ENCODE measurements at places on chromosomes 1 and 21. TPM values are rescaled to one million over a fixed set of nuclear protein-coding genes. Genes with fewer than 3 reads are reported as not detected.

The LRRC42 gene
- total RNA-seq: 41.2 TPM

The JAM2 gene
- total RNA-seq: 91.1 TPM

The KIF2C gene
- total RNA-seq: 53.5 TPM

The KIF14 gene
- total RNA-seq: 6.8 TPM

The OXCT2 gene
- 28.6 TPM for total RNA-seq

The CFAP45 gene
- total RNA-seq: 30.4 TPM

The C1orf185 gene
- total RNA-seq: 8.2 TPM

The COL11A1 gene
- 4.0 TPM for total RNA-seq

GRCh38 chr1:67580691-67581403, 104.2 kb upstream of the GADD45A start:
- no peaks in the 10 kb centered on the region for H3K36me3 ChIP-seq
- no peak for DNase-seq
- no peak overlapping the region for H3K4me3 ChIP-seq

DNA sequence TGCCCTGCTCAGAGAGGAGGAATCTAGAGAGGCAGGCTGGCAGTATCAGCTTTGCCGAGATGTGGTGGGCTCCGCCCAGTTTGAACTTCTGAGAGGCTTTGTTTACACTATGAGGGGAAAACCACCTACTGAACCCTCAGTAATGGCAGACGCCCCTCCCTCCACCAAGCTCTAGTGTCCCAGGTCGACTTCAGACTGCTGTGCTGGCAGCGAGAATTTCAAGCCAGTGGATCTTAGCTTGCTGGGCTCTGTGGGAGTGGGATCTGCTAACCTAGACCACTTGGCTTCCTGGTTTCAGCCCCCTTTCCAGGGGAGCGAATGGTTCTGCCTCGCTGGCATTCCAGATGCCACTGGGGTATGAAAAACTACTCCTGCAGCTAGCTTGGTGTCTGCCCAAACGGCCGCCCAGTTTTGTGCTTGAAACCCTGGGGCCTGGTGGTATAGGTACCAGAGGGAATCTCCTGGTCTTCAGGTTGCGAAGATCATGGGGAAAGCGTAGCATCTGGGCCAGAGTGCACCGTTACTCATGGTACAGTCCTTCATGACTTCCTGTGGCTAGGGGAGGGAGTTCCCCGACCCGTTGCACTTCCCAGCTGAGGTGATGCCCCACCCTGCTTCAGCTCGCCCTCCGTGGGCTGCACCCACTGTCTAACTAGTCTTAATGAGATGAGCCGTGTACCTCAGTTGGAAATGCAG, 43.6 kb downstream of the C21orf91 start:
- H3K4me1 ChIP-seq: no peaks in the 10 kb centered on the region
- no peaks in the 10 kb centered on the region for H3K36me3 ChIP-seq
- no peak overlapping the region for H3K4me3 ChIP-seq
- no peak overlapping the region for H3K27ac ChIP-seq

DNA sequence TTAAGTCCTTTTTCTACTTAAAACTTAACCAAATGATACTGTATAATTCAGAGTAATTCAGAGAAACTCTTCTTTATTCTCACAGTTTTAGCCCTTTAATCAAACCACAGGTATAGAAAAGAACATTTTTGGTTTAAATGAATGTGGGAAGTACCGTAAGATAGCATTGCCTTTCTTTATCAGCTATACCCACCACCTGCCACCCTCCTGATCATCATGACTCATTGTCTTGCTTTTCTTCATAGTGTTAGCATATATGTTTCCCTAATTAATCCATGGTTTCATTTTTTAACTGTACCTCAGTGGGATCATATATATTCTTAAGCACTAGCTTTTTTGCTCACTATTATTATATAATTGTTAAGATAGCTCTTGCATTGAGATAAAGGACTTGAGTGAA, 27.5 kb upstream of the ANGPTL1 start:
- no peaks in the 10 kb centered on the region for H3K36me3 ChIP-seq
- DNase-seq: no peak
- H3K27ac ChIP-seq: no peak overlapping the region
- no peaks in the 10 kb centered on the region for H3K27me3 ChIP-seq

DNA sequence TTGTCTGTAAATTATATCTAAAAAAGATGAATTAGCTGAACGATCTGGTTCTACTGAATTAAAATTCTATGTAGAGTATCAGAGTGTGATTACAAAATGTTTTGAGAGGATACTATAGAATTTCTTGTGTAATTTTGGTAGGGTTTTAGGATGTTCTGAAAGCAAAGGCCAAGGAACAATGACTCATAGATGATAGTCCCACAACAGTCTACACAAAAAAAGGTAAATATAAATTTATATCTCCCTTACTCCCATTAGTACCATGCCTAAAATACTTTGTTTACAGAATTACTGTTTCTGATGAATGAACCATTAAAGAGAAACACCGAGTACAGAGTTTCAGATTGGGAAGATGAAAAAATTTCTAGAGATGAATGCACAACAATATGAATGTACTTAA, 9.5 kb downstream of the EDEM3 start:
- no peaks in the 10 kb centered on the region for H3K36me3 ChIP-seq
- no peak overlapping the region for H3K27ac ChIP-seq
- H3K27me3 ChIP-seq: no peaks in the 10 kb centered on the region
- no peak for DNase-seq

GRCh38 chr1:204177133-204177532, 11.0 kb upstream of the REN start:
- H3K4me3 ChIP-seq: no peak overlapping the region
- H3K36me3 ChIP-seq: no peaks in the 10 kb centered on the region

DNA sequence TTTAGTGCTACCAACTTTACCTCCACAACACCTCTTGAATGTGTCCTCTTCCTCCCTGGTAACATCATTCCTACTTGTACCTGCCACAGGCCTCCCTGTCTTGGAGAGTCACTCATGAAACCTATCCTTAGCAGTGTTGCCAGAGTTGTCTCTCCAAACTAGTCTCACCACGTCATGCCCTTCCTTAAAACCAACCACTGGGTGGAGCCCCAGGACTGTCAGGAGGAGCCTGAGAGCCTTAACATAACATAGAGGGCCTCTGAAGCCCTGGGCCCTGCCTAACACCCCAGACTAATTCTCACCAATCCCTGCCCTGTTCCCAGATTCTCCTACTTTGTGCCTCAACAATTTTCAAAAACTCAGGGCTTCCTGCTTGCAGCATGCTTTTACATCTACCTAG, 65.3 kb downstream of the ZNF697 start:
- H3K4me3 ChIP-seq: no peak overlapping the region
- H3K27ac ChIP-seq: no peak overlapping the region
- peak; percentile 70 for DNase-seq
- H3K36me3 ChIP-seq: no peaks in the 10 kb centered on the region
- no peaks in the 10 kb centered on the region for H3K27me3 ChIP-seq

GRCh38 chr1:187033693-187034390, 205.1 kb downstream of the PLA2G4A start:
- no peak overlapping the region for H3K27ac ChIP-seq
- DNase-seq: no peak
- H3K4me3 ChIP-seq: no peak overlapping the region
- no peaks in the 10 kb centered on the region for H3K36me3 ChIP-seq

DNA sequence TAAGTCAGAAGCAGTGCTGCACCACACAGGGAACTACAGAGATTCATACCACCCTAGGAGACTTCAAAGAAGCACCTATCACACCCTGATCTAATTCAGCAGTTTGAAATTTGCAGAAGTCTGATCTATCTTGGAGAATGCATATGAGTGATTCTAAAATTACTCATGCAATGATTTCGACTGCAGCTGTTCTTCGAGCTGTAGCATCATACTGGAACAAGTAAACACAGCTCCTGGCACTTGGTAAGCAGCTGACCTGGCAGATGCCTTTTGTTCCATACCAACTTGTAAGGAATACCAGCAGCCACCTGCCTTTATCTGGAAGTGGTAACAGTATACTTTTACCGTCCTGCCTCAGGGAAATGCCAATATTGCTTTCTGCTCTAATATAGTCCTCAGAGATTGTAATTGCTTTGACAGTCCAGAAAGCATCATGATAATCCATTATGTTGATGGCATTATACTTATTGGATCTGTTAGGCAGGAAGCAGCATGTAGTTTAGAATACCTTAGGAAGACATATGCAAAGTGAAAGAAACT, 25.7 kb downstream of the AADACL4 start:
- no peaks in the 10 kb centered on the region for H3K4me1 ChIP-seq
- no peak overlapping the region for H3K4me3 ChIP-seq
- H3K27ac ChIP-seq: no peak overlapping the region
- no peaks in the 10 kb centered on the region for H3K36me3 ChIP-seq
- DNase-seq: no peak
- no peaks in the 10 kb centered on the region for H3K27me3 ChIP-seq

DNA sequence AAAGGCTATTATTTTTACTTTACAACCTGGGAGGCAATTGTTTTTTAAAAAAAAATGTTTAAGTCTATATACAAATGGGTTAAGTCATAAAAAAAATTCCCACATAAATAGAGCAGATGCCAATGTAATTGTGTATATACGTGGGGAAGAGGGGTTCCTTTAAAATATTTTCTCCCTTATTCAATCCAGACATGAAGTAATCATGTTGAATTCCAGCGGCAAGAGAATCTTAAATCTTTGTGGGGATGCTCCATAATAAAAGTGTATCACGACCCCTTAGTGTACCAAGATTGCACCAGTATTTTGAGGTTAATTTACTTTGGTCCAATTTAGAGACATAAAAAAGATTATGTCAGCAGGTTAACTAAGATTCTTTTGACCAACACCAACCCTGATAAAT, 62.1 kb downstream of the ARID4B start:
- H3K36me3 ChIP-seq: no peaks in the 10 kb centered on the region
- no peak overlapping the region for H3K4me3 ChIP-seq
- no peaks in the 10 kb centered on the region for H3K4me1 ChIP-seq

GRCh38 chr1:84060781-84061180, 61.8 kb upstream of the TTLL7 start:
- H3K4me3 ChIP-seq: no peak overlapping the region
- H3K27ac ChIP-seq: no peak overlapping the region
- no peaks in the 10 kb centered on the region for H3K4me1 ChIP-seq
- DNase-seq: no peak

DNA sequence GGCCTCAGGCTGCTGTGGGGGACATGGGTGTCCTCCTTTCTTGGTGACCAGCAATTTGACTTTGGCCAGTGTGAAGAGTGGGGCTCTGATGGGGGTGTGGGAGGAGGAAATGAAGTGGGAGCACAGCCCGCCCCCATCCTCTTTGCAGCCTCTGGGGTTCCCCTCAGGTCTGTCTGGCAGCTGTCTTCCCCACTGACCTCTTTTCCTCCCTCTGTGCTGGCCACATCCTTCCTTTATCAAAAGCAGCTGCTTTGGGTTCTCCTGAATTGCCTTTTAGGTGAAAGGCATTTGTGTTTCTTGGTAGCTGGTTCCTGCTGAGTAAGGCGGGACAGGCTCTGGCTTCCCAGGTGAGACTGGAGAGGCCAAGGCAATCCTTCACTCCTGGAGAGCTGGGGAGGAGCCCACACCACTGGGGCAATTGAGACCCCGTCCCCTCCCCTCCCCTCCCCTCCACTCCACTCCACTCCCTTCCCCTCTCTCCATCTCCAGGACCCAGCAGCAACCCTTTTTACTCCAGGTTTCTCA, 24.9 kb downstream of the PCAT6 start:
- H3K36me3 ChIP-seq: no peaks in the 10 kb centered on the region
- H3K4me3 ChIP-seq: no peak overlapping the region
- no peak for DNase-seq
- H3K27me3 ChIP-seq: no peaks in the 10 kb centered on the region
- no peaks in the 10 kb centered on the region for H3K4me1 ChIP-seq

DNA sequence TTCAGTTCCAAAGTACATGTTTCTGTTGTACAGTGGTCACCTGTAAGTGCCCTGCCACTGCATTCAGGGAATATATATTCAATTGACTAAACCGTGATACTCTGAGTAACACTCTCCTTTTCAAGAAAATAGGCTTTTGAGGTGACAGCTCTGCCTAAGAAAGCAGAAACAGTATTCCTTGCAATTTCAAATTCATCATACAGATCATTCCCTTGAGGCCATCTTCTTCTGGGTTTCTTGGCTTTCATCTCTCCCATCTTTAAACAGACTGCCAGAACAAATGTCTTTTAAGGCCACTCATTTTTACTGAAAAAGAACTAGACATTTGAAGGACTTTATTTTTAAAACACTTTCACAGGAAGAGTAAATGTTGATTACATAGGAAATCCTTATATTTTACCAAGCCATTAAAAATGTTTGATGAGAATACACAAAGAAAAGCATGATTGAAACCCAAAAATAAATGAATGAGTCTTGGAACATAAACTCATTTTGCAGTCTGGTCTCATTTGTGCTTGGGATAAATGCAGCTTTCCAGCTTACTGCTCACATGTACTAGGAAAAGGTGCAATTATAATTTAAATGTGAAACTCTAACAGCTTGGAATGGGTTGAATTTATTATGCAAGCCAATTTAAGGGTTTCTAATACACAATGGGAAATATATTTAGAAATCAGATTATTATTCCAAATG, 34.7 kb downstream of the PLPPR5 start:
- no peaks in the 10 kb centered on the region for H3K27me3 ChIP-seq
- no peak for DNase-seq

DNA sequence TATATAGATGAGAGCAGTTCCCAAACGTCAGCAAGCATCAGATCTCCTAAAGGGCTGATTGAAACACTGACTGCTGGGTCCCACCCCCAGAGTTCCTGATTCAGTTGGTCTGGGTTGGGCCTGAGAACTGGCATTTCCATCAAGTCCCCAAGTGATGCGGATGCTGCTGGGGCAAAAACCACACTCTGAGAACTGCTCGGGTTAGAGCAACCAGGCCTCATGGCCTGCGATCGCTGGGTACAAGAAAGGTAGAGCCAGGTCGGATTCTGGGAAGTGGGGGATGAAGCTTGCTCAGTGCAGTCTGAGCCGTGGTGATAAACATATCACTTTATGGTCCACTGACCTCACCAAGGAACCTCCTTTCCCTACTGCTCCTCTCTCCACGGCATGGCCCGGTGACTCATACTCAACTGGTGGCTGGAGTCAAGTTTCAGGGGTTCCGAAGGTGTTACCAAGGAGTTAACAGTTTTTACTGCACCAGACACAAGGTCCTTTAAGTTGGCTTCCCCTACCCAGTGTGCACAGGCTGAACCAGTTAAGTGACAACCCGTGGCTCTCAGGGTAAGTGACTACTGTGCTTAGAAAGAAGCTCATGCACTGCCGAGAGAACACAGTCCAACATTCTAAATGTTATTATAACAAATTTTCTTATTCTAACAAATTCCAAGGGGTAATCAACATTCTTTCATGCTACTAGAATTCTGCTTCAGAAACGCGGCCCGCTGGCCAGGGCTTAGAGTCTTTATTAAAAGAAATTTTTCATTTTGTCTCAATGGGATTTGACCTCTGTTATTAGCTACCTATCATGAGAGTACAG, 153.5 kb downstream of the TGFBR3 start:
- DNase-seq: no peak
- H3K27me3 ChIP-seq: no peaks in the 10 kb centered on the region
- no peaks in the 10 kb centered on the region for H3K36me3 ChIP-seq
- H3K4me1 ChIP-seq: peaks cover 2% of the 10 kb centered on the region
- no peak overlapping the region for H3K4me3 ChIP-seq

- H3K36me3 ChIP-seq: no peaks in the 10 kb centered on the region
- no peaks in the 10 kb centered on the region for H3K27me3 ChIP-seq
- peak; percentile 53 for DNase-seq
- no peak overlapping the region for H3K4me3 ChIP-seq
- H3K4me1 ChIP-seq: peaks cover 19% of the 10 kb centered on the region
These were observed 51.2 kb downstream of the KCNJ15 start for GRCh38 chr21:38307771-38308531.

Data from testis (tissue), 5 donors.